ENCODE measurements at places on chromosomes 12 and 14.

GRCh38 chr14:80206351-80207080 is 4.8 kb downstream of the DIO2 start:
- no peaks in the 10 kb centered on the region for H3K36me3 ChIP-seq
- H3K4me1 ChIP-seq = no peaks in the 10 kb centered on the region
- no peak for DNase-seq
- H3K27me3 ChIP-seq = no peaks in the 10 kb centered on the region
- no peak overlapping the region for H3K27ac ChIP-seq

DNA sequence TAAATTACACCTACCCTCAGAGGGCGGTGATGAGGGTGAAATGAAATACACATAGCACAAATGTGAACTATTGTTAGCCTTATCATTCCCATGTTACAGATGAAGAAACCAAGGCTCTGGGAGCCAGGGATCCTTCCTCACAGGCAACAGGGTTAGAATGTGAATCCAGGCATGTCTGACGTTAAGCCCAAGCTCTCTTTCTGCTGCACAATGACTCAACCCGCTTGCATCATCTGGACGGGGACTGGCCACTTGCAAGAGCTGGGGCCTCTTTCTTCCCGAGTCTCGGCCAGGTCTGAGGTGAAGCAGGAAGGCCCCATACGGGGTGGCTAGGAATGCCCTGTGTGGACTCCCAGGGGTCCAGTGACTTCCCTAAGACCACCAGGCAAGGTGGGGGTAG is 105.2 kb downstream of the RBM19 start:
- no peak overlapping the region for H3K4me3 ChIP-seq
- DNase-seq = no peak
- peaks cover 18% of the 10 kb centered on the region for H3K36me3 ChIP-seq
- H3K27me3 ChIP-seq = no peaks in the 10 kb centered on the region

DNA sequence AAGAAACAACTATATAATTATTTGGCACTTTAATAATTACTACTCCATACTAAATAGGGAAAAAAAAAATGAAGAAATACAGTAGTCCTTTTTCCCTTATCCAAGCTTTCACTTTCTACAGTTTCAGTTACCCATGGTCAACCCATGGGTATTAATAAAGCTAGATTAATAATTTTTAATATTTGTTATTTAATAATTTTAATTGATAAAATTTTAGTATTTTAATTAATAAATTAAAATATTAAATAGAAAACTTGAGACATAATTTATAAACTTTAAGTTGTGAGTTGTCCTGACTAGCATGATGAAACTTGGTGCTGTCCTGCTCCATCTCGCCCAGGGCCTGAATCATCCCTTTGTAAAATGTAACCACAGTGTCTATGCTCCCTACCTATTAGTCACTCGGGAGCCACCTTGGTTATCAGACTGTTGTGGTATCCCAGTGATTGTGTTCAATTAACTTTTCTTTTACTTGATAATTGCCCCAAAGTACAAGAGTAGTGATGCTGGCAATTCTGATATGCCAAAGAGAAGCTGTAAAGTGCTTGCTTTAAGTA is 71.8 kb downstream of the PAWR start:
- H3K4me1 ChIP-seq = no peaks in the 10 kb centered on the region
- no peaks in the 10 kb centered on the region for H3K36me3 ChIP-seq
- H3K27ac ChIP-seq = no peak overlapping the region
- no peaks in the 10 kb centered on the region for H3K27me3 ChIP-seq
- no peak overlapping the region for H3K4me3 ChIP-seq

GRCh38 chr14:39169541-39169900 is 612 bp downstream of the TRAPPC6B start:
- peak overlapping the region; percentile 96 for H3K27ac ChIP-seq
- H3K4me1 ChIP-seq = peaks cover 50% of the 10 kb centered on the region
- no peak for DNase-seq
- H3K36me3 ChIP-seq = peaks cover 4% of the 10 kb centered on the region
- H3K27me3 ChIP-seq = no peaks in the 10 kb centered on the region

DNA sequence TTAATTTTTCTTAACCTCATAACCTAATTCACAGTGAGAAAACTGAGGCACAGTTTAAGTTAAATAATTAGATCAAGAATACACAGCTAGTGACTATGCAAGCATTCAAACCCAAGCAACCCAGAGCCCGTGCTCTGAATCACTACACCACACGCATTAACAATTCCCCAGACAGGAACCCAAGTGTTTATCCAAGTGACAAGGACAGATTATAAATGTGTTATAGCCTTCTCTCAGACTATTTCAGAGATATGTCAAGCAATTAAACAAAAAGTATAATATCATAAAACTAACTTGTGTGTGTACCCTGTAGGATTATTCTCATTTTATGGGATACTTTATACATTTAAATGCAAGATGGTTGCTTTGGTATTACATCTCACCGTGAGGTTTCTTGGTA is 43.8 kb downstream of the MED13L start:
- no peak overlapping the region for H3K4me3 ChIP-seq
- H3K36me3 ChIP-seq = peaks cover 31% of the 10 kb centered on the region
- no peak overlapping the region for H3K27ac ChIP-seq
- H3K4me1 ChIP-seq = peaks cover 31% of the 10 kb centered on the region
- no peaks in the 10 kb centered on the region for H3K27me3 ChIP-seq

DNA sequence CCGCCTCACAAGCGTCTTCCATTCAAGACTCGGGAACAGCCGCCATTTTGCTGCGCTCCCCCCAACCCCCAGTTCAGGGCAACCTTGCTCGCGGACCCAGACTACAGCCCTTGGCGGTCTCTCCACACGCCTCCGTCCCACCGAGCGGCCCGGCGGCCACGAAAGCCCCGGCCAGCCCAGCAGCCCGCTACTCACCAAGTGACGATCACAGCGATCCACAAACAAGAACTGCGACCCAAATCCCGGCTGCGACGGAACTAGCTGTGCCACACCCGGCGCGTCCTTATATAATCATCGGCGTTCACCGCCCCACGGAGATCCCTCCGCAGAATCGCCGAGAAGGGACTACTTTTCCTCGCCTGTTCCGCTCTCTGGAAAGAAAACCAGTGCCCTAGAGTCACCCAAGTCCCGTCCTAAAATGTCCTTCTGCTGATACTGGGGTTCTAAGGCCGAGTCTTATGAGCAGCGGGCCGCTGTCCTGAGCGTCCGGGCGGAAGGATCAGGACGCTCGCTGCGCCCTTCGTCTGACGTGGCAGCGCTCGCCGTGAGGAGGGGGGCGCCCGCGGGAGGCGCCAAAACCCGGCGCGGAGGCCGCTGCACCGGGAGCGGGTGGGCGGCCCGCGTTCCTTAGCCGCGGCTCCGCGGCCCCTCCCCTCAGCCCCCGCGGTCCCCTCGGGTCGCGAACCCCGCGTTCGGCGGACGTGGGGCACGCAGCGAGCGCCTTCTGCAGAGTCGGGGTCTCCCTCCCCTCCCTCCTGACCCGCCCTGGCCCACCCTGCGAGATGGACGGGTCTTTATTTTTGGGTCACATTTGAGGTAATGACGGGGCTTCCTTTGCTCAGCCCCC is at the start of gene UBC:
UBC (minus strand) TSS at position 259 of the 847 bp plus-strand sequence. CDS start 879 bp downstream, outside the sequence.
- DNase-seq = peak; percentile 88
- H3K4me1 ChIP-seq = peaks cover 58% of the 10 kb centered on the region
- H3K27me3 ChIP-seq = no peaks in the 10 kb centered on the region
- H3K36me3 ChIP-seq = peaks cover 35% of the 10 kb centered on the region
- peak within 1 kb of the TSS; percentile 73 for H3K4me3 ChIP-seq

DNA sequence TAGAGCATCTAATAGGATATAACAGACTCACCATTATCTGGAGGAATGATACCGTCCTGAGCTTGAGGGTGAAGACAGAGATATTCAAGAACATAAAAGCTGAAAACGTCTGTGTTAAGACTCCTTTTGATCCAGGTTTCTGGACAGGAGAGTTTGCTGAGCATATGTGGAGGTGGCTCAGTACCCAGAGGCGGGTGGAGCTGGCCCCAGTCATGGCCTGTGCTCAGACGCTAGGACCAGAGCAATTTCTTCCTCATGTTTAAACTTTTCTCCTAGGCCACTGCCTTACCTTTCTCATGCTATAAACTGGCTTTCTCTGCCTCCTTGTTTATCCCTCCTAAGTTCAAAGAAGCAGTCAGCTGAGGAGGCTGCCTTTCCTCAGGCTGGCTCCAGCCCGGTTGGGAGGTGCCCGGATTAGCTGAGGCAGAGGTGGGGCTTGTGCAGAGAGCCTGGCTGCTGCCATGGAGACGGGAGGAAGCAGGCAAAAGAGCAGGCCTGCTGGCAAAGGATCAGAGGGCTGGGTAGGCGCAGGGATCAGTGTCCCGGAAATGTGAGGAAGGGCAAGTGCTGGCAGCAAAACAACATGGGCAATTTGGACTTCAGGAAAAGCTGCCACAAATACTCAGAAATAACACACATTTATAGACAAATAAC is 13.7 kb downstream of the COA8 start:
- peaks cover 50% of the 10 kb centered on the region for H3K36me3 ChIP-seq
- no peaks in the 10 kb centered on the region for H3K27me3 ChIP-seq
- no peaks in the 10 kb centered on the region for H3K4me1 ChIP-seq
- H3K27ac ChIP-seq = no peak overlapping the region
- DNase-seq = no peak

DNA sequence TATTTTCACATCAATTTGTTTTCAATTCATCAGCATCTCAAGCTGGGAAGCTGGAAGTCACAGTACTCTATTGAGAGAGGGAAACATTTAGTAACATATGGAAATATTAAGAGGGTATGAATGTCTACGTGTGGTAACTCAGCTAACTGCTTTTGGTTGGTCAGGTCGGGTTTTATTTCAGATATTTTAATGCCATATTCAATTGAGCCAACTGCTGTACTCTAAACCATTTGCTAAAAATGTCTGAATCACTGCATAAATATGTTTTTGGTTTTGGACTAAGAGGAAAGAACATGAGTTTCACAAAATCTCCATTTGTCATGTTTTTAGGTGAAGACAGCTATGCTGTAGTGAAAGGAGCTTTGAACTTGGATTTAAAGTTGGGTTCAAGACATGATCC is 18.9 kb upstream of the PPFIBP1 start:
- H3K36me3 ChIP-seq = no peaks in the 10 kb centered on the region
- DNase-seq = no peak
- H3K4me3 ChIP-seq = no peak overlapping the region
- no peaks in the 10 kb centered on the region for H3K4me1 ChIP-seq
- no peak overlapping the region for H3K27ac ChIP-seq
- no peaks in the 10 kb centered on the region for H3K27me3 ChIP-seq

DNA sequence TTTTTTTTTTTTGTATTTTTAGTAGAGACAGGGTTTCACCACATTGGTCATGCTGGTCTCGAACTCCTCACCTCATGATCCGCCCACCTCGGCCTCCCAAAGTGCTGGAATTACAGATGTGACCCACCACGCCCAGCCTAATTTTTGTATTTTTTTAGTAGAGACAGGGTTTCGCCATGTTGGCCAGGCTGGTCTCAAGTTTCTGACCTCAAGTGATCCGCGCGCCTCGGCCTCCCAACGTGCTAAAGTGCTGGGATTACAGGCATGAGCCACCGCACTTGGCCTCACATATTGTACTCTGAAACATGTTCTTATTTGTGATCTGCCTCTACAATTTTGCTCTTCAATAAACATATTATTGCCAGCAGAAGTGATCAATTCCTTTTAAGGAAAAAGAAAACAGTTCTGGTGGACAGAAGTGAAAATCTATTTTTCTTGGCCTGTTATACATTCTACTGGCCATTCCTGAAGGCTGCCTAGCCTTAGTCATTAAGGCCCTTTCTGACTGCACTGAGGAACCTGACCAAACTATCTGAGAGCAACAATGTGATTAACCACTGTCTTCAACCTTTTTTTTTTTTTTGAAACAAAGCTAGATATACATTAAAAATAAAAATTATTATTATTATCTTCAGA is 36.1 kb downstream of the SNX6 start:
- DNase-seq = no peak
- H3K4me1 ChIP-seq = no peaks in the 10 kb centered on the region
- H3K36me3 ChIP-seq = peaks cover 87% of the 10 kb centered on the region
- no peaks in the 10 kb centered on the region for H3K27me3 ChIP-seq
- H3K27ac ChIP-seq = no peak overlapping the region

DNA sequence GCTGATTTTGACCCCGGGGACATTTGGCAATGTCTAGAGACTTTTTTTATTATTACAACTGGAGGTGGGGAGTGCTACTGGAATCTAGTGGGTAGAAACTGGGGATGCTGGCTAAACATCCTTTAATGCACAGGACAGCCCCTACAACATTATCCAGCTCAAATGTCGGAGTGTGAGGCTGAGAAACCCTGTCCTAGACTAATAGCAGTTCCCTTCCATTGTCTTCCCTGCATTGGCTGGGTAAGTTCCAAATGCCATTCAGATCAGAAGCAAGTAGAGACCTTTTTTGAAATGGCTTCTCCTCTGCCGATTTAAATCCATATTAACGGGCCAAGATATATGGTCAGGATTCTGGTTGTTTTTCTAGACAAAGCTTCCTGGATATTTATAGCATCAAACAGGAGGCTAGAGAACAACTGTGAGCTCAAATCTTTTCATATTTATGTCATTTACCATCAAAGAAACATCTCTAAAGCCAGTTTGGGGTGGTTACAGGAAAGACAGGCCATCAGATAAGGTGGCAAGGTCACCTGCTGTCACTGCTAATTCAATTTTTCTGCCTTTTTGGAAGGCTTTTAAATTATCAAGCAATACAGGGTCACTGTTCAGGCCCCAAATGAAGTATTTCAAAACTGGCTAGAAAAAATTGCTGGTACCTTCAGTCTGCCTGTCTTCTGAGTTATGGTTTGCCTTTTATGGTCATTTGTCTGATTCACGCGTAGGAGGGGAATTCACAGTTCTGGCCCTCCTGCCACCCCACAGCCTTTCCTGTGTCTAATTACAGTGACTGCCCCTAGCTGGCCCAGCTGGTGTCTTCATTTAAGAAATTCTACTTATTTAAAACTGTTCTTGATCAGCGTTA is 20.1 kb upstream of the AKAP5 start:
- H3K4me3 ChIP-seq = no peak overlapping the region
- no peaks in the 10 kb centered on the region for H3K27me3 ChIP-seq
- DNase-seq = no peak
- H3K27ac ChIP-seq = no peak overlapping the region

- H3K4me1 ChIP-seq = no peaks in the 10 kb centered on the region
- H3K36me3 ChIP-seq = no peaks in the 10 kb centered on the region
- no peak overlapping the region for H3K4me3 ChIP-seq
- DNase-seq = no peak
- H3K27me3 ChIP-seq = no peaks in the 10 kb centered on the region
These were observed 24.7 kb upstream of the DYNC1H1 start for GRCh38 chr14:101939646-101940170.

- H3K27ac ChIP-seq = no peak overlapping the region
- no peak for DNase-seq
- no peaks in the 10 kb centered on the region for H3K4me1 ChIP-seq
- H3K4me3 ChIP-seq = no peak overlapping the region
- peaks cover 5% of the 10 kb centered on the region for H3K27me3 ChIP-seq
These were observed 53.0 kb upstream of the ANP32D start for GRCh38 chr12:48419116-48419935.

- no peak for DNase-seq
- no peaks in the 10 kb centered on the region for H3K27me3 ChIP-seq
- H3K36me3 ChIP-seq = peaks cover 87% of the 10 kb centered on the region
- no peaks in the 10 kb centered on the region for H3K4me1 ChIP-seq
- H3K4me3 ChIP-seq = no peak overlapping the region
These were observed 50.9 kb upstream of the TRAF3 start for GRCh38 chr14:102726191-102726949.
